ENCODE measurements at places on chromosomes 12 and 14. TPM values are rescaled to one million over a fixed set of nuclear protein-coding genes. Genes with fewer than 3 reads are reported as not detected.

HOXC9 gene
- total RNA-seq: 0.65 TPM

DNA sequence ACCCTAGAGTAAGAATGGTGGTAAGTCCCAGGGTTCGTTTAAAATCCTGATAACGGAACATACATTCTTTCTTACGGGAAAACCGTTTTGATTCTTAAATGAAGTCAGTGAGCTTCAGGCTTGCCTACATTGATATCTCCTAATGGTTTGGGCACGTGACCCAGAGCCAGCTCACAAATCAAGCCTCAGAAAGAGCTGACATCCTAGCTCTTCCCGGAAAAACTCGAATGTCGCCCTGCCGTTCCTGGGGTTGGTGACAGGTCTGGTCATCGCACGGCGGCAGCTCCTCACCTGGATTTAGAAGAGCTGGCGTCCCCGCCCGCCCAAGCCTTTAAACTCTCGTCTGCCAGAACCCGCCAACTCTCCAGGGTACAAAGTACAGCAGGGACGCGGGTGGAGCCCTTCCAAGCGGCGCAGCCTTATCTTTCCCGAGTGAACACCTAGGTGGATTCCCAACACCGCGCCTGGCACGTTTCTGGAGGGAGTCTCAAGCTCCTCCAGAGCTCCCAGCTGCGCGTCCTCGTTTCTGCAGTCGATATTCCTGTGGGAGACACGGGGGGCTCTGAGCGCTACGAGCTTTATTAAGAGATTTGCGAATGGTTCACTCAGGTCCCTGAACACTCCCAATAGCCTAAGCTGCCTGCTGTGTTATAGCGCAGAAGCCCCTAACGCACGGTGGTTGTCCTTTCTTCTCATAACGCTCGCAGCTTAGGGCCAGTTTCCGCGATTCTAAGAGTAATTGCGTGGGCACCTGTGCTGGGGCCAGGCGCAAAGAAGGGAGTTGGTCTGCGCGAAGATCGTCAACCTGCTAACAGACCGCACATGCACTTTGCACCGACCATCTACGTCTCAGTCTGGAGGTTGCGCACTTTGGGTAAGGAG lies at the start of gene SSTR1:
Gene SSTR1, plus strand, starts transcription at position 169 of the 882 bp plus-strand sequence. CDS start 1,486 bp downstream, outside the sequence.
- DNase-seq: peak; percentile 4

PROX2 gene
- not detected for total RNA-seq

RPS26 gene
- total RNA-seq: 321 TPM

DNA sequence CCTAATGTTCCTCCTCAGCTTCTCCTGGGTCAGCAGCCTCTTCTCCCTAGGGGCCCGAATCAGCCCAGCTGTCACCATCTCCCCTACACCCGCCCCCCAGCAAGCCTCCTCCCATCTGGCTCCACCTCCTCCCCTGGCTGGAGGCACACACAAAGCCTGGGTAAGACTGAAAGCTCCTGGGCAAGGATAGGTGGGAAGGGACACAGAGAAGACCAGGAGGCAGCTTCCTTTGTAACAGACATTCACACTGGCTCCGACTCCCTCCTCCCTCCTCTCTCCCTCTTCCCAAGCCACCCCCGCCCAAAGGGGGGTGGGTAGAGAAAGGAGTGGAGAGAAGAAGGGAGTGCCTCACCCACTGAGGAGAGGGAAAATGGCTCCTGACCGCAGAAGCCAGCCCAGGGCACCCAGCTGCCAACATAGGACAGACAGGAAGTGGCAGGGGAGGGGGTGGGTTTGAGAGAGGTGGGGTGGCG lies 4.0 kb downstream of the CHD4 start:
- peak; percentile 34 for DNase-seq

INSM2 gene
- total RNA-seq: not detected

DNA sequence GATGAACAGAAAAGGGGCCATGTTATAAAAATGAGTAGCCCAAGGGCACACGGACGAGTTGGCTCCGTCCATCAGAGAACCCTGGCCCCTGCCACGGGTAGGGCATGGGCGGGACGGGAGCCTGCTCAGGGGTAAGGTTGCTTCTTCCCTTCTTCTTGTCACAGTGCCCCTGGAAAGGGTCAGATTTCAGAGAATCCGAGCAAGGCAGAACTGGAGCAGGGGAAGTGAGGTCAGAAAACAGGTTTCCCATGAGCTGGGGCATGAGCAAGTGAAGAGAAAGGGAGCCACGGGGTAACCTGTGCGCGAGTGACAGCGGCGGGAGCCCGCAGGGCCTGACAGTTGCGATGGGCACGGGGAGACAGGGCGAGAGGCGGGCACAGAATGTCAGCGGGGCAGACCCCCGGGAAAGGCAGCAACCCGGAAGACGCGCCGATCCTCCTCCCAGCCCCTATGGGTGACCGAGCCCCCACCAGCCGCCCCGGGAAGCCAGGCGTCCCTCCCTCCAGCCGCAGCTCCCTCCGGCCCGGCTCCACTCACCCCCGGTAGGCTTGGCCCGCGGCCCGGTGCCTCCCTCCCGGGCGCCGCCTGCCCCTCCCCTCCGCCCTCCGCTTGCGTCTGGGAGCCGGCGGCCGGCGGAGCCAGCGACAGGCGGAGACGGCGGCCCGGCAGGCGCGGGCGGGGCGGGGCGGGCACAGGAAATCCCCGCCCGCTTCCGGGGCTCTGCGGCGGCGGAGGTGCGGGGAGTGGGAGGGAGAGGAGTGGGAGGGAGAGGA lies at the start of gene ZNF641:
Gene ZNF641, minus strand, starts transcription at position 671 of the 773 bp plus-strand sequence. CDS start 2,829 bp downstream, outside the sequence.
- DNase-seq: peak; percentile 49

DNA sequence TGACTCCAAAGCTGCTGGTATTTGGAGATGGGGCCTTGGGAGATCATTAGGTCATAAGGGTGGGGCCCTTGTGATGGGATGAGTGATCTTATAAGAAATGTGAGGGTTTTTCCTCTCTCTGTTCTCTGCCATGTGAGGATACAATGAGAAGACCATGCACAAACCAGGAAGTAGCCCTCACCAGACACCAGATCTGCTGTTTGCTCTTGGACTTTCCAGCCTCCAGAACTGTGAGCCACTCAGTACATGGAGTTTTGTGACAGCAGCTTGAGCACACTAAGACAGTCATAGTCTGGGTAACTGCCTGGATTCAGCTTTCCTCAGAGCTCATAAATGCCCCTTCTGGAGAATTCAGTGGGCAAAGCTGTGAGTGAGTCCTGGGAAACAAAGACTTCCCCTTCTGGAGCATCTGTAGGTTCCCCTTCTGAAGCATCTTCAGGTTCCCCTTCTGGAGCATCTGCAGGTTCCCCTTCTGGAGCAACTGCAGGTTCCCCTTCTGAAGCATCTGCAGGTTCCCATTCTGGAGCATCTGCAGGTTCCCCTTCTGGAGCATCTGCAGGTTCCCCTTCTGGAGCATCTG lies 11.0 kb upstream of the PPP4R3A start:
- no peak for DNase-seq

DNA sequence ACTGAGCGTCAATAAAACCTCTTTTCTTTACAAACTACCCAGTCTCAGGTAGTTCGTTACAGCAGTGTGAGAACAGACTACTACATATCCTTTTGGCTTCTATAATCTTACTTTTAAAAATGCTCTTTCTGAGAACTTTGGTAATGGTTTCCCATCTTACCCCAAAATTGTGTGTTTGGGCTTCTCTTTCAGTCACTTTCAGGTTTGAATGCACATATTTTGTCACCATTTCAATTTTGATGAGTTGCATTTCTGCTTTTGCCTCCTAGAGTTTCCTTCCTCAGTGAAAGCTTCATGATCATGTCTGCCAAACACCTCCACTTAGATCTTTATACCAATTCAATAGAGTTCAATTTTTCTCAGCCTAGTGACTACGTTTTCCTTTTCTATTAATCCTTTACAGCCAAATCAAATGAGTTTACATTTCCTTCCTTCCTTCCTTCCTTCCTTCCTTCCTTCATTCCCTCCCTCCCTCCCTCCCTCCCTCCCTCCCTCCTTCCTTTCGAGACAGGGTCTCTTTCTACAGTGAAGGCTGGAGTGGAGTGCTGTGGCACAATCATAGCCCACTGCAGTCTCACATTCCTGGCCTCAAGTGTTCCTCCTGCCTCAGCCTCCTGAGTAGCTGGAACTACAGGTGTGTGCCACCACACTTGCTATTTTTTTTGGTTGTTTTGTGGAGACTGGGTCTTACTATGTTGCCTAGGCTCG lies 124.9 kb downstream of the BCAT1 start:
- no peak for DNase-seq

- DNase-seq: no peak
Measured at GRCh38 chr12:127060310-127060847, 1206.6 kb upstream of the TMEM132C start.

MYO1H gene
- not detected for total RNA-seq

CIROP gene
- not detected for total RNA-seq

- peak; percentile 76 for DNase-seq
Measured at GRCh38 chr12:78683031-78683430, 181.5 kb upstream of the SYT1 start.

- DNase-seq: no peak
Measured at GRCh38 chr12:124555168-124556073, 12.0 kb downstream of the NCOR2 start.
